ENCODE measurements at places on chromosomes 12 and 14. TPM values are rescaled to one million over a fixed set of nuclear protein-coding genes. Genes with fewer than 3 reads are reported as not detected.
A peak's percentile ranks its signal among the peaks of the same experiment; 100 is the strongest.

GRCh38 chr14:31270196-31270772 is 62.7 kb upstream of the HECTD1 start:
- DNase-seq, result peak; percentile 51

LTB4R2 gene
- 7.0 TPM for total RNA-seq

HNF1A gene
- total RNA-seq, result not detected

GRCh38 chr12:92506460-92506859 is 196.3 kb upstream of the PLEKHG7 start:
- no peak for DNase-seq

DNA sequence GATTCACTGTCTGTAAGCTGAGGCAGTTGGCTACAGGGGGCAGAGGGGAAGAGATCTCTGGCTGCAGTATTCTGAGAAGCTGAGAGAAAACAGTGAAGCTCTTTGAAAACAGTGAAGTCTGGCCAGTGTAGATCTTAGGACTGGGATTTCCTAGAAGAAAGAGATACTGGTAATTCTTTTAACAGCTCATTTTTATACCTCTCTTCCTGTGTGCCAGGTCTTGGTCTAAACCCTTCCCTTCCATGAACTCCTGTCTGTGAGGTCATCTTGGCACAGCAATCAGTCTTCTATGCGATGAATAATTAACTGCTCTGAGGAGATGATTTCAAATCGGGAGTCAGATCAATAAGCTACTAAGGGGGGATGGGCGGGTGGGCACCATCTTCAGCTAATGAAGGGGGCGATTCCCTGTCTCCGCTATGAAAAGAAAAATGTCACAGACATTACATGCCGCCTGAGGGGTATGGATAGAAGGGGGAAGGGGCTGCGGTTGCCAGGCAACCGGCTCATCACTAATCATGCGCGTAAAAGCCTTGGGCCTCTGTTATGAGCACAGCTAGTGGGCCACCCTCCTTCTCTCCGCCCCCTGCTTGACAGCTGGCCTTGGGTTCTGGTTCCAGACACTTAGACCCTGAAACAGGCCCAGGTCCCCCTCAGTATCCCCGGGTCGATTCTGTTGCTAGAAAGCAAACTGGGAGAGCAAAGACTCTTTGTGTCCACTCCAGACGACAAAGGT is 75.3 kb upstream of the CEP83 start:
- DNase-seq, result no peak

GRCh38 chr14:76348898-76349297 is 27.0 kb upstream of the ESRRB start:
- no peak for DNase-seq

DNA sequence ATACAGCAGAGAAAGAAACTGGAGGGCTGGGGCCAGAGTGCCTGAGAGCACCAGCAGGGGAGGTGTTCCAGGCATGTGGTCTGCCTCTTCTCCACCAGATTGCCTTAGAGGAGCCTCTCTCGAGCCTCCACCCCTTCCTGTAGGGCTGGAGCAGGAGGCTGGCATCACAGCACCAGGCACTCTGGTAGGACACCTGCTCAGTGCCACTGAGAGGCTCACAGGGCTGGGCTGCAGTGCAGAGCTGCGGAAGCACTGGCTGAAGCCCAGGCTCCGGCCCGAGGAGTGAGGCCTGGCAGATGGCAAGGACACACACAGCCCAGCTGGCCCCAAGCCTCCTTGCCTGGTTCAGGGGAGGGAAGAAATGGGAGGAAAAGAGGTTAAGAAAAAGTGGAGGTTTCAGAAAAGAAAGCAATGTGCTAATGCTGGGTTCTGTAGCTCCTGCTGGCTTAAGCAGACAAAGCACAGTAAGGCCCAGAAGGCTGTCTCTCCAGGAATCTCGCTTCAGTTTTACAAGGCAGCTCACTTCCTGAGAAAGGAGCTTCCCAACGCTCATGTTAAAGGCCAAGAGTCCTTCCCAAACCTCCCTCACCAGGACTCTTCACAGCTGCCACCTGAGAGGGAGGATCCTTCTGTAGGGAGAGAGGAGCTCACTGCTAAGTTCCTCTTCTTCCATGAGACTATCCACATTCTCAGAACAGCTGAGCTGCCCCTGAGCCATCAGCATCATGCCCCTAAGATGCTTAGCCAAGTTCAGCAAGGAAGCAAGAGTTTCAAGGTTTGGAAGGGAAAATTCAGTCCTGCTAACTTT is 23.8 kb downstream of the SPTB start:
- no peak for DNase-seq

DNA sequence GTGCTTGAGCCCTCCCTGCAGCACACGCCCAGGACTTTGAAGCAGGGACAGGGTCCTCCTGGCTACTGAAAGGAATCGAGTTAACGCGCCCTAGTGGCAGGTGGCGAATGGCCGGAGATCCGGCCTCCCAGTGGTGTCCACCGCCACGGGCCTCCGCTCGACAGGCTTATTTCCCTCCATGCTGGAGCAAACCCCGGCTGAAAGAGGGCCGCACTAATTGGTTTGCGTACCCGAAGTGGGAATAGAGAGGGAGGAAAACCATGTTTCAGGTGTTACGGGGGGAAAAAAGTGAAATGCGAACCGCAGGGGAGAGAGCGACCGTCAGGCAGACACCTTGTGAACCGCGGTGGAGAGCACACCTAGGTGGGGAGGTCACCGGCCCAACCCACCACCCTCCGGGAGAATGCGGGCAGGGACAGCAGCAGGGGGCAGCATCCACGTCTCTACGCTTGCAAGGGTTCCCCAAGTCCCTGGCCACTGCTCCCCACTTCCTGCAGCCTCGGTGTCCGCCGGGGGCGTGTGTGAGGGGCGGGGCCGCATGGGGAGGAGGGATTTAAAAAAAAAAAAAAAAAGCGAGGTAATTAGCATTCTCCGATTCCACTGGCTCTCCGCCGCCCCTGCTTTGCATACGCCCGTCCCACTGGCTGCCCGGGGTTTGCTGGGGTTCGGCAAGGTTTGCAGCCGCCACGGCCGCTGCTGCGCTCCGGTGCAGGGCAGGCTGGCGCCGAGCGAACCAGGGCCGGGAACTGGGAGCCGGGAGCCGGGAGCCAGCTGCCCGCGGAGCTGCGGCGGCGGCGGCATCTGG is 224.6 kb upstream of the CRY1 start:
- peak; percentile 73 for DNase-seq

All from H1 (cell line).